ENCODE measurements at places on chromosomes 12 and 14.
A peak's percentile ranks its signal among the peaks of the same experiment; 100 is the strongest.

GRCh38 chr14:54902521-54903420, at the start of gene GCH1:
Gene GCH1, minus strand, starts transcription at chr14:54902826. Its CDS starts 163 bp downstream, at chr14:54902663.
- DNase-seq: peak; percentile 93

DNA sequence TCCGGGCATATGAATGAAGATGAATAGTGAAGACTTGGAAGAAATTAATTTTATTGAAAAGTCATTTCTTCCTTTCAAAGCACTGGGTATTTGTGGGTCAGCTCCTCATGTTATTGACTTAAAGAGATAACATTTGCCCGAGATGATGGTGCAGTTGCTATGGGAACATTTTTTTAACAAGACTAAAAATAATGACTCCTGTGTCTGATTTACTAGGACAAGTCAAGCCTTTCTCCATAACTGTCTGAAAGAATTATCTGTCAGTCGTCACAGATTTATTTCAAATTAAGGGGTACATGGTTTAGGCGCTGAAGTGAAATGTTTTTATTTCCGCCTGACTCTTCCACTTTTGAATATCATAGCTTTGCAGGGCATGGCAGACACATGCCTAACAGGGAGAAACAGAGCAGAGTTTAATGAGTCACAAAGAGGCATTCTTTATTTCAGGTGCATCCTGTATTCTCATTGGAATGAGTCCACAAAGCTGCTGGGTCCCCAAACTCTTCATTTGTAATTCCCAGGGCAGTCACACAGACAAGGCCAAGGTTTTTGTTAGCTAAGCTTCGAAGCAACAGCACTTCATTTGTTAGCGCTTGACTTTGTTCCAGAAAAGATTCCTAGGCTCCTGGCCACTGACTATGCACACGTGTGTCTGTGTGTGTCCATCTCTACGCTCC, 4.3 kb upstream of the GPHB5 start:
- peak; percentile 24 for DNase-seq

DNA sequence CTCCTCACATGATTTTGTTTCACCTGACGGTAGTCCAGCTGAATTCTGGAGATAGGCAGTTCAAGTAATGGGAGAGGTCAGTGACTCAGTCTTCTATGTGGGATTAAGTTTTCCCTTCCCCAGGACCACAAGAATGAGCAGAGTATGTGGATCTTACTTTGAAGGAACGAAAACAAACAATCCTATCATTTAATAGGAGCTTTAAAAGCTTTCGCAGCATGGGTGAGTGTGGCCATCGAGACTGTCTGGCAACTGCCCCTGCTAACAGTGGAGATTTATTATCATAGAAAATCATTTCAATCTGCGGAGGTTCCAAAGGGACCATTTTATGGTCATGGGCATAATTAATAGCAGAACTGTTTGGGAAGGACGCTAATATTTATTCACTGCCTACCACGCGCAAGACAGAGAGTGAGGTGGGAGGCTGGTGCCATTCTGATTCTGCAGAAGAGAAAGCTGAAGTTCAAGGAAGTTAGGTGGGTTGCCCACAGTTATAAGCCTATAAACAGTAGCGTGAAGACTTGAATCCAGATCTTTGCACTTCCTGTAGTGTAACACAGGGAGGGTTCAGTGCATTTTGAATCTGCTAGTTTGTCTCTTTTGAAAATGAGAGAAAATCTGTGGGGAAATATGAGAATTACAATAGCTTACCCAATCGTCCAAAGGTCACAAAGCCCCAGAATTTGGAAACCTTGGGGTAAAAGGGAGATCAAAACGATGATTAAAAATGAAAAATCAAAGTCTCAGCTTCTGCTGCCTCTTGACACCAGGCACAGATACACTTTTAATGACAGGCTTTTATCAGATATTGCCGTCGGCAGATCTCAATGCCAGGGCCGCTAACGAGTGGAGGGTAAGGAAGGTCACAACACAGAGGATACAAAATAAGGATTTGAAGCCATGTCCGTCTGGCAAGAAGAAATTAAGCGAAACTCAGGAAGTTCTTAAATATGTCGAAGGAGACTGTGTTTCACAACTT, 209.6 kb downstream of the CRADD start:
- no peak for DNase-seq

- peak; percentile 98 for DNase-seq
Observed at GRCh38 chr14:75293920-75294648, 15.5 kb downstream of the FOS start.

- peak; percentile 74 for DNase-seq
Observed at GRCh38 chr12:55930771-55931316, at the start of gene DGKA. Gene DGKA, plus strand, starts transcription at chr12:55931162. Its CDS starts 5,342 bp downstream, at chr12:55936504.

DNA sequence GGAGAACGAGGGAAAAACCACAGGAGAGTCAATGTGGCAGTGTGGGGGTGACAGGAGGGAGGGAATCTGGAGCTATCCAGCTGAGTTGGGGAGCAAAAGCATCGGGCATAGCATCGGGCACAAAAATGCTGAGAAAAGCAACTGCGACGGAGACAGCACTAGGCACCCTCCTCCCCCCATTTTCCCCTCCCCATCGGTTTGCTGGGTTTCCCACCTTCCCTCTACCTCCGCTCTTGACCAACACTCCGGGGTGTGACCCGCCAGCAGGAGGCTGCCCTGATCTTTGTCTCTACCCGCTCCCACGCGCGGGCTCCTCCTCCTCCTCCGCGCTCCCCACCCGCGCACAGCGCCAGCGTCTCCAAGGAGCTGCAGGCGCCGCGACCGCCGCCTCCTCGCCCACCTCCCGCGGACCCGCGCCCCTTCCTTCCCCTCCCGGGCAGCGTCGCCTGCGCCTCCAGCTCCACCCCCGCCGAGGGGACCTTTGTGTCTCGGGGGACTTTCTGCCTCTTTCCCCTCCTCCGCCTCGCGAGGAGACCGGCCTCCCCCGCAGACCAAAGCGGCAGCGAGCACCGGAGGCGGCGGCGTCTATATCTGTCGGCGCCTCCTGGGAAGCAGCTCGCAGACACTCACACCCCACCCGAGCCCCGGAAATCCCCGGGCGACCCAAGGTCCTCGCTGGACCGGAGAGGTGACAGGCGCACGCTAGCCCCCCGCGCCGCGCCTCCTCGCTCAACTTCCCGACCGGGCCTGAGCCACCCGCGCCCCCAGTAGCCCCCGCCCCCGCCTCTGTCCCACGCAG, 920 bp downstream of the CDK17 start:
- peak; percentile 55 for DNase-seq

Data from GM23338 (cell line).